Urinary bladder (tissue), 4 donors: ENCODE measurements at places on chromosomes 3 and 15. TPM values are rescaled to one million over a fixed set of nuclear protein-coding genes. Genes with fewer than 3 reads are reported as not detected.
A peak's percentile ranks its signal among the peaks of the same experiment; 100 is the strongest.

GRCh38 chr15:92917598-92918407 is 17.7 kb downstream of the CHD2 start:
- DNase-seq = peak; percentile 96

DNA sequence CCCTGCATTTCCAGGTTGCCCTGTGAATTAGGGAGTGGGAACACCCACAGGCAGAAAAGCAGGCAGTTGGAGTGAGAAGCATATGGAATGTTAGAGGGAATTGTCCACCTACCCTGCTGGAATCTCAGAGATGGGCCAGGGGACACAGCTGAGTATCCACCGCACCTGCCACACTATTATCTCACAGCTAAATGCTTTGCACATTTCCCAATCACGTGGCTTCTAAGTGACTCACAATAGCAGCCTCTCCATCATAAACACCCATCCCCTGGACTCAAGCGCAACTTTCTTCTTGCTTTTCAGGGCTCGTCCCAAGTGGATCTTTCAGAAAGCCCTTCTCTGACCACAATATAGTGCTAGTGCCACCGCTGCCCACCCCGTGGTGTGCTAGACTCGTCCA is 389.0 kb upstream of the LMCD1 start:
- no peak for DNase-seq

GRCh38 chr3:29274667-29275066 is 6.2 kb upstream of the RBMS3 start:
- no peak for DNase-seq

DNA sequence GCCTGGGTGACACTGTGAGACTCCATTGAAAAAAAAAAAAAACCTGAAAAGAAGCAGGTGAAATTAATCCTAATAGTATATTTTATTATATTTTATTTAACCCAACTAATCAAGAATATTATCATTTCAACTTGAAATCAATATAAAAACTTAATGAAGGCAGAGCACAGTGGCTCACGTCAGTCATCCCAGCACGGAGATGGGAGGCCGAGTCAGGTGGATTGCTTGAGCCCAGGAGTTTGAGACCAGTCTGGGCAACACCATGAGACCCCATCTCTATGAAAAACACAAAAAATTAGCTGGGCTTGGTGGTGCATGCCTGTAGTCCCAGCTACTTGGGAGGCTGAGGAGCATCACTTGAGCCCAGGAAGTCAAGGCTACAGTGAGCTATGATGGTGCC is 33.3 kb upstream of the SLC41A3 start:
- no peak for DNase-seq

GRCh38 chr3:126354776-126355175 is 2.4 kb downstream of the KLF15 start:
- DNase-seq = no peak

- no peak for DNase-seq
Observed at GRCh38 chr15:78432664-78433063, 5.4 kb upstream of the IREB2 start.

DNA sequence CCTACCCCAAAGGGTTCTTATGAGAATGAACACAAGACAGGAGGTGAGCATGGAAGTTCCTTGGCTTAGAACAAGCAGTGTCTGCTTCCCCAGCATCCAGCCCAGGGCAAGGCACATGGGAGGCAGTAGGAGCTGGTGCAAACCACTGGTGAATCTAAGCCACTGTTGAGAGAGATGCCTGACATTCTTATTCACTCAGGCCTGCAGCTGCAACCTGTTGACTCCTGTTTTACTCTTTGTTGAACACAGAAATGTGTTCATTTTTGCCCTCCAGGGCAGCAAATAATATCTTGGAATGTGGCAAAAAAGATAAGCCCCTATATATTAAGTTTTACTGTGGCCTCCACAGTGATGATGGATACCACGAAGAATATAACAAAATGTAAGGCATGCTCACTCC is 8.9 kb upstream of the PAK6 start:
- no peak for DNase-seq

GRCh38 chr3:138348754-138349739 is 668 bp downstream of the MRAS start:
- no peak for DNase-seq

DNA sequence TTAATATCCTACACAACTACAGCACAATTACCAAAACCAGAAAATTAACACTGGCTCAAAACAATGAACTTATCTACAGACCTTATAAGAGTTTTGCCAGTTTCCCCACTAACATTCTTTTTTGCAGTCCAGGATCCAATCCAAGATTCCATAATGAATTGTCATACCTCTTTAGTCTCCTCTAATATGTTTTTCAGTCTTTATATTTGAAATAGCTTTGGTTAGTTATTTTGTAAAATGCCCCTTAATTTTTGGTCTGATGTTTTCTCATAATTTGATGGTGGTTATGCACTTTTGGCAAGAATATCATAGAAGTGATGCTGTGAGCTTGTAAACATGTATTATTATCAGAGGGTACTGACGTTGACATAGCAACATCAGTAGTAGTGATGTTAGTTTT is 124.3 kb downstream of the ISL2 start:
- DNase-seq = no peak

GRCh38 chr15:61499376-61499775 is 270.3 kb upstream of the RORA start:
- no peak for DNase-seq

GRCh38 chr3:16319307-16319706 is 54.3 kb downstream of the OXNAD1 start:
- DNase-seq = no peak

DNA sequence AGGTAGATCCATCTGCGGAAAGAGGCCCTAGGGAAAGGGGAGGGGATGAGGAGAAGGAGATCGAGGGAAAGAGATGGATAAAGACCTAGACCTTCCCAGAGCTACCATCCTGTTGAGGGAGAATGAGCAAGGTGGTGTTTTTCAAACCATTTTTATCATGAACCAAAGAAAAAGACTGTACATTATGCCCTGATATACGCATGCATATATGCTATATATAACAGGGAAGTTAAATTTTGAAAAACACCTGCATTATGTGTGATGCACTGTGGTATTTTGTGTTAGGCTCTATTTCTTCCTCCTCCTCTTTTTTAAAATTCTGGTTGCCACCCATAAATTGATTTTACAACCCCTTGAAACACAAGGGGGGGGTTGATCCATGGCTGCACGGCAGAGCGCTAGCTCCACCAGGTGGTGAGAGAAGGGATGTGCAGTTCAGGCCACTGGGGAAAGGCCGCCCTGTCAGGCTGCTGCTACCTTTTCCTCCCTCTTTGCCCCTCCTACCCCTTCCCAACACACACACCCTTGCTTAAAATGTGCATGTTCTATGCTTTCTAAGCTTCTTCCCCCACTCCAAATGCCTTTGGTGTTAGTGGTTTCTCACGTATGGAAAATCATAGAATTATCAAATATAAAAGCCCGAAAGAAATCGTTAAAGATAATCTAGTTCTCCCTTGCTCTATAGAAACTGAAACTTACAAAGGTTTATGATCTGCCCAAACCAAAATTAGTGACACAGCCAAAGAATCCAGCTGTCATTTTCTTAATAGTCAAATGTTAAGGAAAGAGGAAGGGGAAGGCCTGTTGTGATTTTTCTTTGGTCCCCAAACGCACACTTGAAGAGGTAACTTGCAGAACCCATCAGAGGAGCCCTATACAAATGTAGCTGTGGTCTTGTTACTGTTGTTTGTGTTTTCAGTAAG is 262.0 kb upstream of the UMPS start:
- peak; percentile 20 for DNase-seq

GRCh38 chr3:160180581-160181216 is 44.5 kb upstream of the C3orf80 start:
- DNase-seq = peak; percentile 59

- DNase-seq = no peak
Observed at GRCh38 chr3:143060906-143061305, 58.7 kb upstream of the CHST2 start.

DNA sequence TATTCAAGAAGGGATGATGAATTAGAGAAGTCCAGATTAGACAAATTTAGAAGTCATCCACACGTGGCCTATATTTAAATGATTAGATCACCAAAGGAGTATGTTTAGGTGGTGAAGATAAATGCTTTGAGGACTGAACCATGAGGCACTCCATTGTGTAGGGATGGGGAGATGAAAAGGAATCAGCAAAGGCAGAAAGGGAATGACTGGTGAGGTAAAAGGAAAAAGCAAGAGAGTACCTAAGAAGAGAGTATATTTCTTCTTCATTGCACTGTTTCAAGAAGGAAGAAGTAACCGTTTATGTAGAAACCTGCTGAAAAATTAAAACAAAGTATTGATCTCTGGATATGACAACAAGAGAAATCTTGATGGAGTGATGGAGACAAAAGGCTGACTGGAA is 40.7 kb downstream of the DENND4A start:
- no peak for DNase-seq

DNA sequence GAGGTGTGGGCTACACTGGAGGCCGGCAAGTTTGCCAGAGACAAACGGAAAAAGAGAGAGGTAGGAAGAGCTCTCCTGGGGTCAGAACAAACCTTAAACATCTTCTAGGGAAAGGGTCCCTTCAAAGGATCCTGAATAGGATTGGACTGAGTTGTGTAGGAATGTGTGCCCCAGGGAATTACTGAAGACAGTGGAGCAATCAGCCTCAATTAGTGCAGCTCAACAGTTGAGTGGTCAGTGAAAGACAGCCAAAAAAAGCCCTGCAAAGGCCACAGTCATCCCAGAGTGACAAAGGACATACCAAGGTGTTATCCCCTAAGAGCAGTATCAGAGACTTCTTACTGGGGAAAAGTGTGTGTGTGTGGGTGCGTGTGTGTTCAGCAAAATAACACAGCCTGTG is 70.3 kb downstream of the NUP210 start:
- DNase-seq = no peak

- no peak for DNase-seq
Observed at GRCh38 chr15:75872403-75872990, 29.2 kb downstream of the UBE2Q2 start.

GRCh38 chr3:152105446-152105845 is 163.3 kb upstream of the MBNL1 start:
- DNase-seq = no peak

- no peak for DNase-seq
Observed at GRCh38 chr3:179948740-179949139, 88.0 kb downstream of the PEX5L start.

DNA sequence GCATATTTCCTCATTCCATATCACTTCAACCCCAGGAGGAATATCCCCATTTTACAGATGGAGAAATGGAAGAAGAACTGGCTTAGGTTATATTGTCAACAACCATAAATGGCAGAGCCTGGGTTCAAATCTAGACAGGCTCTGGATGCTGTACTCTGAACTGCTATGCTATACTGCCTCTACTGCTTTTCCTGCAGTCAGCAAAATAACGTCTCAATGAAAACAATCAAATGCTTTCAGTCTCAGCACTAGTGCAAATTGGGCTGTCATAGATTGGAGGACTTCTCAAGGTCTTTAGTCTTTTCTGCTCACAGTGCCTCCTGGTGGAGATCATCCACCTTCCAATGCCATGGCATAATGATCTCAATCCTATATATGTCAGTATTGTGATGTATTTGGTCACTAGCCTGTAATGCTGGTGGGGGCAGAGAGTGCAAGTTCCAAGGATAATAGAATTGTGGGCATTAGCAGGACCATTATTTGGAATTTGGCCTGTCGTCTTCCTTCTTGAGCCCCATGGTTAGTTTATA is 285.0 kb downstream of the CLSTN2 start:
- no peak for DNase-seq

DNA sequence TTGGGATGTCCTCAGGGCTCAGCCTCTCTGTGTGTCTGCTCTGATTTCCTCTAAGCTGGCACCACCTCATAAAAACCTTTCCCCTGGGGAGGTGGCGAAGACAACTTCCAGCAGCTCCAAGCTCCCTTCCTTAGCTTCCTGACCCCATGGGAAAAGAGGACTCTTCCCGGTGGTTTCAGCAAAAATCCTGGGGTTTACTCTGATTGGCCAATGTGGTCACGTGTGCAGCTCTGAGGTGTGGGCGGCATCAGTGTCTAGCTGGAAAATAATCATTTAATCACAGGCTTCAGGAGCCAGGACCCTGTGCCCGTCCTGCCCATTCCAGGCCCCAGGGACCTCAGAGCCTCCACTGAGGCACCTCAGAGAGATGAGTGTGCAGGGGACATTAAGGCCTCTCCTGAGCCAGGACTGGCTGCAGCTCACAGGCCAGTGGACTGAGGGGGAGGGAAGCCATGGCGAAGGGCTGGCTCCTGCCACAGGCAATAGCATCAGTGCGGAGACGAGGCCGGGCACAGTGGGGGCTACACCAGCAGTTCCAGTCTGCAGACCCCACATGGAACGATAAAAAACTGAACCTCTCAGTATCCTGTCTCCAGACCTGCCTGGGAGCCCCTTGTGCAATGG is 104.1 kb downstream of the TPRA1 start:
- no peak for DNase-seq

GRCh38 chr3:124777762-124778470 is 47.7 kb downstream of the UMPS start:
- DNase-seq = no peak

GRCh38 chr15:99106417-99107220 is 1.7 kb downstream of the SYNM start:
- DNase-seq = no peak

DNA sequence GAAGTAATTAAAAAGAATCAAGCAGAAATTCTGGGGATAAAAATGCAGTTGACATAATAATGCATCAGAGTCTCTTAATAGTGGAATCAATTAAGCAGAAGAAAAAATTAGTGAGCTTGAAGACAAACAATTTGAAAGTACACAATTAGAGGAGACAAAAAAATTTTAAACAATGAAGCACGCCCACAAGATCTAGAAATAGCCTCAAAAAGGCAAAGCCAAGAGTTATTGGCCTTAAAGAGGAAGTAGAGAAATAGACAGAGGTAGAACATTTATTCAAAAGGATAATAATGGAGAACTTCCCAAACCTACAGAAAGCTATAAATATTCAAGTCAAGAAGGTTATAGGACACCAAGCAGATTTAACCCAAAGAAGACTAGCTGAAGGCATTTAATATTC is 113.3 kb downstream of the TBC1D2B start:
- DNase-seq = no peak

DNA sequence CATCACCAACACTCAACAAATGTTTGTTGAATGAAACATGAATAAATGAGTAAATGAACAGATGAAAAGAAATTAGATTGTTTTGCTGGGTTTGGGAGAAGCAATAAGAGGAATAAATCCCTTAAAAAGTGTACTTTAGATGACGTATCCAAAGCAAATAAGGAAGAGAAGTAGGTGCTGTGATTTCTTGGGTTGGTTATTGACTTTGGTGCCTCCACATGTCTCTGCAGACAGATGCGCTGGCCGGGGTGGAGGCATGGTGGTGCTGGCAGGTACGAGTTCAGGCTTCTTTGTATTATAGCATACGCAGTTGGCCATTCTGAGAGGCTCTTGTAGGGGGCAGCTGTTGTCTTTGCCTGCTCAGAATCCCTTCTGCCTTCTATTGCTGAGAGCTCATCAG is 178.9 kb downstream of the POLR2M start:
- no peak for DNase-seq

The FBLN2 gene
- 246 TPM for polyA plus RNA-seq

The CCR8 gene
- polyA plus RNA-seq = not detected

The MLH1 gene
- polyA plus RNA-seq = 24.6 TPM

The GOLGA6D gene
- polyA plus RNA-seq = not detected

The PLA2G4F gene
- polyA plus RNA-seq = 2.7 TPM

The FOXB1 gene
- 0.03 TPM for polyA plus RNA-seq

The INTS14 gene
- polyA plus RNA-seq = 24.1 TPM

The CHRNA3 gene
- polyA plus RNA-seq = 2.6 TPM

The ZIC1 gene
- not detected for polyA plus RNA-seq

The DLL4 gene
- 11.2 TPM for polyA plus RNA-seq

The ASB14 gene
- polyA plus RNA-seq = not detected

The TGM4 gene
- not detected for polyA plus RNA-seq

The CYP1A2 gene
- polyA plus RNA-seq = not detected

The PAQR5 gene
- polyA plus RNA-seq = 1.7 TPM

The RTP3 gene
- not detected for polyA plus RNA-seq
